Right kidney (tissue), 9 donors: ENCODE measurements at places on chromosomes 5 and 9.

DNA sequence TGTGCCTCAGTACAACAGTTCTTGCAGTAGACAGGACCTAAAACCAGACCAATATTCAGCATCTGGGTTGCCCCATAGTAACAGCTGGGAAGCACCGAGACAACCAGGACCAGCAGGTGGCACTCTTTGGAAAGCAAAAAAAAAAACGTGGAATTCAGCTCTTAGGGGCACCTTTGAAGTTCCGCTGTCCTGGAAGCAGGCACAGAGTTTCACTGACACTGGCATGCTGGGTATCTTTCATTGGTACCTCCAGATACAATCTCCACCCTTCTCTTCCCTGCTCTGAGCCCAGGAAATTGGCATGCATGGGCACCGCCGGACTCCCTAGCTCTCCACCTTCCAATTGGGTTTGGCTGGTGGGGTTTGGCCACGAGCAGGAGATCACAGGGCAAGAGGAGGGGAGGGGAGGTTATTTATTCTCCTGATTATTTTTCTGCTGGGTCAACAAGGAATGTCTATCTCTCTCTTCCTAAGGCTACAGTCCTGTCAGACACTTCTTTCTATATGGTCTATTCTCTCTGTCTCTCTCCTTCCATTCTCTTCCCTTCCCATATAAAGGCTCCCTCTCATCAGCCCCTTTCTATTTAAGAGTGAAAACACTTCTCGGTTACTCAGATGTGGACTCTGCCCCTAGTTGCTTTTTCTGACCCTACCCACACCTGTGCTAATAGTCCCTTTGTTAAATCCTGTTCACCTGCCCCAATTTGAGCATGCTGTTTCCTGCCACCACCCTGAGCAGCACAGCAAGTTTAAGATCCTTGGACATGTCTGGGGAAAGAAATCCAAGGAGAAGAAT lies 1.9 kb upstream of the IDNK start:
- DNase-seq = peak; percentile 61

DNA sequence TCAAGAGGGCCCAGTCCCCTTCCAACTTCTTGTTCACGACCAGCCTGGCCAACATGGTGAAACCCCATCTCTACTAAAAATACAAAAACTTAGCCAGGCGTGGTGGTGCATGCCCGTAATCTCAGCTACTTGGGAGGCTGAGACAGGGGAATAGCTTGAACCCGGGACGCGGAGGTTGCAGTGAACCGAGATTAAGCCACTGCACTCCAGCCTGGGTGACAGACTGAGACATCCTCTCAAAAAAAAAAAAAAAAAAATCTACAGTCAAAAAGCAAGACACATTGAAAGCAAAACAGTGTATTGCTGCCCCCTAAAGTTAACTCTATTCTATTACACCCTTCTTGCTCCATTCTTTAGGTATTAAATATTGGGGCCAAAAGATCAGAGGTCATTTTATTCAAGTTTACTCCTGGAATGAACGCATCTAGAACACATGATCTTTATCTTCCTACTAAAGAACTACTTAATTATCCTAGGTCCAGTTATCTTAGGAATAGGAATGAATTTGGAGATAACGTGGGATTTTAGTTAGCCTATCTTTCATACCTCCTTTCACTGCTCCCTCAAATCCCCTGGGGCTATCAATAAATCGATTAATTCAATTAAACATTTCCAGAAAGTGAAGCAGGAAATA lies 2.4 kb downstream of the ATG12 start:
- DNase-seq = no peak

DNA sequence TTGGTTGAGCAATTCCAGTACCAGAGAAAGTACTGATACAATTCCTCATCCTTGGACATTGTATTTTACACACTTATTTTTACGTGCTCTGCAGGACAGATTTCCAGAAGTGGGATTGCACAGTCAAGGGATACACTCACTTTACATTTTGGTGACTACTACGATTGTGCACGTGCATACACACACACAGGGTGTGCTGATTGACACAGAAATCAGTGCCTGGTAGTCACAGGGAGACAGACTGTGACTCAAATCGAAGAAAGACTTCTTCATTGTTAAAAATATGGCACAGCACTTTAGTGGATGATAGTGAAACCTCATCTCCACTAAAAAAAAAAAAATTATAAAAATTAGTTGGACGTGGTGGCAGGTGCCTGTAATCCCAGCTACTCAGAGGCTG lies 1.5 kb downstream of the GARIN3 start:
- no peak for DNase-seq

DNA sequence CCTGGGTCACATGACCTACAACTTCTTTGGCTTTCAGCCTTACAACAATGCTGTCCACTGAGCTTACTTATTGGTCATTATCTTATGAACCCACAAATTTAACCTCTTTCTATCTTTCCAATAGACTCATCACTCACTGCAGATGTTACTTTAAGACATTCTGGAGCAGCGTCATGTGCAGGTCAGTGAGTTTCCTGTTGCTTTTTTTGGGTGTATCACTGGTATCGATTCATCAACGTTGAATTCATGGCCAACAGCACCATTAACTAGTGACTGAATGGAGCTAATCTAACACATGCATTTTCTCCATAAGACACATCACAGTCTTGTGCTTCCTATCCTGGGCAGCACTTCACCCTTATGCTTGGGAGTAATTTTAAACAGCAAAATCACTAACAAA lies 672.6 kb upstream of the CDH18 start:
- no peak for DNase-seq
